ENCODE measurements at places on chromosomes 11 and 22. TPM values are rescaled to one million over a fixed set of nuclear protein-coding genes. Genes with fewer than 3 reads are reported as not detected.

- H3K4me3 ChIP-seq = no peak overlapping the region
- H3K27me3 ChIP-seq = peaks cover 9% of the 10 kb centered on the region
- DNase-seq = no peak
- H3K36me3 ChIP-seq = no peaks in the 10 kb centered on the region
Measured at GRCh38 chr11:58127350-58127749, 2.0 kb upstream of the OR9I1 start.

KIRREL3 gene
- not detected for total RNA-seq

- no peaks in the 10 kb centered on the region for H3K36me3 ChIP-seq
- no peaks in the 10 kb centered on the region for H3K27me3 ChIP-seq
- no peak for DNase-seq
- H3K27ac ChIP-seq = no peak overlapping the region
Measured at GRCh38 chr22:20864186-20864908, 5.5 kb downstream of the SNAP29 start.

DNA sequence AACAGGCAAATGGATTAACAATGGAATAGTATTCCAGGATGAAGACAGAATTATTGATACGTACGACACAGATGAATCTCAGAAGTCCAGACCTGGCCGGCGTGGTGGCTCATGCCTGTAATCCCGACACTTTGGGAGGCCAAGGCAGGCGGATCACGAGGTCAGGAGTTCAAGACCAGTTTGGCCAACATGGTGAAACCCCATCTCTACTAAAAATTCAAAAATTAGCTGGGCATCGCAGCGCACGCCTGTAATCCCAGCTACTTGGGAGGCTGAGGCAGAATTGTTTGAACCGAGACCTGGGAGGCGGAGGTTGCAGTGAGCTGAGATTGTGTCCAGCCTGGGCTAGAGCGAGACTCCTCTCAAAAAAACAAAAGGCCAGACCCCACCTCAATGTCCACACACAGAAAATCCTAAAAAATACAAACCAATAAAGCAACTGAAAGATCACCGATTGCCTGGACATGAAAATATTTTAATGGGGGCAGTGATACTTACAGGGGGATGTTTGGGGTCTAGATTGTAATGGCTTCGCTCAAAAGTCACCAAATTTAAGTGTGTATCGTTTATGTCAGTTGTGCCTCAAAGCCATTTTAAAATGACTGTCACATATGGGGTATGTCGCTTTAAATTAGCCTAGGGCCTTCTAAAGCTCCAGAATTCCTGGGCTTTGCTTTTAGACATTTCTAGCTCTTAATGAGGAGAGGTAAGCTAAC lies 3.8 kb downstream of the RPS25 start:
- peaks cover 50% of the 10 kb centered on the region for H3K36me3 ChIP-seq
- no peak for DNase-seq
- no peaks in the 10 kb centered on the region for H3K27me3 ChIP-seq

C22orf15 gene
- total RNA-seq = not detected

OOSP4A gene
- total RNA-seq = not detected

TMEM191B gene
- total RNA-seq = 14.8 TPM

DNA sequence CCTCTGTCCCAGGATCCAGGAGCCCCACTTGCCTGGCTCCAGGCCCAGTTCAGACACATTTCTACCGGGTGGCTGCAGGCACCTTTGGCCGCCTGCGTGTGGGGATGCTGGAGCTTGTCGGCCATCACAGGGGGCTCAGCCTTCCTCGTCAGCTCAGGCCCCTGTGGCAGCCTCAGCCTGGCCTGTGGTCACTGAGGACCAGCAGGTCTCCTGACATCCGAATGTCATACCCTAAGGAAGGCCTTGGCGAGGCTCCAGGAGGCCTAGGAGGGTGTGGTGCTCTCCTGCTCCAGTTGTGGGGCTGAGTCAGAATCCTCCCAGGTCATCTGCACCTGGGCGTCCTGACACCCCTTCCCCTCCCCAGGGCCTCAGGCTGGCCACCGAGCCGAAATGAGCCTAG lies 14.9 kb upstream of the SOX10 start:
- peak overlapping the region; percentile 67 for H3K27ac ChIP-seq
- H3K36me3 ChIP-seq = no peaks in the 10 kb centered on the region
- H3K4me3 ChIP-seq = peak overlapping the region; percentile 30
- peak; percentile 60 for DNase-seq
- peaks cover 14% of the 10 kb centered on the region for H3K4me1 ChIP-seq

GRCh38 chr11:1050581-1051355 lies 14.2 kb upstream of the MUC6 start:
- no peaks in the 10 kb centered on the region for H3K36me3 ChIP-seq
- no peak overlapping the region for H3K4me3 ChIP-seq
- peaks cover 40% of the 10 kb centered on the region for H3K4me1 ChIP-seq
- H3K27me3 ChIP-seq = no peaks in the 10 kb centered on the region
- peak; percentile 87 for DNase-seq
- peak overlapping the region; percentile 99 for H3K27ac ChIP-seq

DNA sequence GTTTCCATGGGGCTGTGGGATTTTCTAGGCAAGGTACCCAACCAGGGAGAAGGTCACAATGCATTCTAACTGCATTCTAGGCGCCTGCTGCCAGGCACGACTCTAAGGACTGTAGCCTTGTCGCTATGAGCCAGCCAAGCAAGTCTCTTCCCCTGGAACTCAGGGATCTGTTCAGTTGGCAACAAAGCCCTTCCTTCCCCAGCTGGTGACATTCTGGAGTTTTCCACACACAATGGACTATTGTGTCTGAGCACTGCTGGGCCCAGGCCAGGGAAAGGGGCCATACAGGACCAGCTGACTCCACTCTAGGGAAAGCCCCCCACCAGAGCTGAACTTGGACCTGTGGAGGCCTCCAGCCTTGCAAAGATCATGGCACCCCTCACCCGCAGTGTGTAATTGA lies 116.8 kb downstream of the RRAS2 start:
- H3K4me1 ChIP-seq = no peaks in the 10 kb centered on the region
- peaks cover 45% of the 10 kb centered on the region for H3K27me3 ChIP-seq
- no peak overlapping the region for H3K27ac ChIP-seq
- H3K4me3 ChIP-seq = no peak overlapping the region
- DNase-seq = no peak

- H3K4me1 ChIP-seq = no peaks in the 10 kb centered on the region
- H3K4me3 ChIP-seq = peak overlapping the region; percentile 58
- no peak overlapping the region for H3K27ac ChIP-seq
- peaks cover 27% of the 10 kb centered on the region for H3K27me3 ChIP-seq
Measured at GRCh38 chr11:9090488-9091043, 833 bp downstream of the SCUBE2 start.

OR8D1 gene
- not detected for total RNA-seq

GRCh38 chr11:88421530-88421929 lies 84.0 kb upstream of the CTSC start:
- H3K36me3 ChIP-seq = no peaks in the 10 kb centered on the region
- H3K4me3 ChIP-seq = no peak overlapping the region
- H3K4me1 ChIP-seq = peaks cover 49% of the 10 kb centered on the region
- peak overlapping the region; percentile 73 for H3K27ac ChIP-seq
- no peaks in the 10 kb centered on the region for H3K27me3 ChIP-seq

NLRP14 gene
- total RNA-seq = not detected

GALNT18 gene
- total RNA-seq = 34.5 TPM

GRCh38 chr11:57179681-57180080 lies 2.1 kb upstream of the LRRC55 start:
- DNase-seq = no peak
- no peaks in the 10 kb centered on the region for H3K4me1 ChIP-seq
- peaks cover 45% of the 10 kb centered on the region for H3K27me3 ChIP-seq
- H3K36me3 ChIP-seq = no peaks in the 10 kb centered on the region

RPS19BP1 gene
- 320 TPM for total RNA-seq

GRCh38 chr11:103798446-103798845 lies 238.0 kb upstream of the DDI1 start:
- no peaks in the 10 kb centered on the region for H3K4me1 ChIP-seq
- no peak overlapping the region for H3K4me3 ChIP-seq
- no peaks in the 10 kb centered on the region for H3K27me3 ChIP-seq
- DNase-seq = no peak
- no peaks in the 10 kb centered on the region for H3K36me3 ChIP-seq

SHANK3 gene
- total RNA-seq = 6.8 TPM

DNA sequence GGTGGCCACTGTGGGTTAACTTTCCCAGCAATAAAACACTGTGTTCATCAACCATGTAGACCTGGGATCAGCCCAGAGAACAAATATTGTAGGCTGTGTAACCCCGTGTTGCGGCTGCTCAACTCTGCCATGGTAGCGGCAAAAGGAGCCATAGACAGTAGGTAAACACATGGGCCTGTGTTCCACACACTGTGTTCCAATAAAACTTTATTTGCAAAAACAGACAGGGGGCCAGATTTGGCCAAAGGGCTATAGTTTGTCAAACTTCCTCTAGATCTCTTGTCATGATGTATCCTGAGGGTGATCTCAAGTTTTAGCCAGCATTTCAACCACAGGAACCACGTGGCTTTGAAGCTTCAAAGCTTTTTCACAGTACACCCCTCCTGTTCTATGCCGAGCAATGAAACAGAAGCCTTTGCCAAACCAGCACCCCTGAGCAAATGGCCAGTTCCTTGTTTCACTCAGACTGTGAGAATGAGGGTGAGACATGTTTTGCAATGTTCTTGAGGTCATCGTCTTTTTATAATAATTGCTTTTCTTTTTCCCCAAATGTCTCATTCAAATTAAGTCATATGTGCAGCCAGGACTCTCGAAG lies 49.9 kb upstream of the FADD start:
- no peak for DNase-seq
- no peak overlapping the region for H3K27ac ChIP-seq
- no peak overlapping the region for H3K4me3 ChIP-seq
- no peaks in the 10 kb centered on the region for H3K27me3 ChIP-seq
- peaks cover 2% of the 10 kb centered on the region for H3K4me1 ChIP-seq

DNA sequence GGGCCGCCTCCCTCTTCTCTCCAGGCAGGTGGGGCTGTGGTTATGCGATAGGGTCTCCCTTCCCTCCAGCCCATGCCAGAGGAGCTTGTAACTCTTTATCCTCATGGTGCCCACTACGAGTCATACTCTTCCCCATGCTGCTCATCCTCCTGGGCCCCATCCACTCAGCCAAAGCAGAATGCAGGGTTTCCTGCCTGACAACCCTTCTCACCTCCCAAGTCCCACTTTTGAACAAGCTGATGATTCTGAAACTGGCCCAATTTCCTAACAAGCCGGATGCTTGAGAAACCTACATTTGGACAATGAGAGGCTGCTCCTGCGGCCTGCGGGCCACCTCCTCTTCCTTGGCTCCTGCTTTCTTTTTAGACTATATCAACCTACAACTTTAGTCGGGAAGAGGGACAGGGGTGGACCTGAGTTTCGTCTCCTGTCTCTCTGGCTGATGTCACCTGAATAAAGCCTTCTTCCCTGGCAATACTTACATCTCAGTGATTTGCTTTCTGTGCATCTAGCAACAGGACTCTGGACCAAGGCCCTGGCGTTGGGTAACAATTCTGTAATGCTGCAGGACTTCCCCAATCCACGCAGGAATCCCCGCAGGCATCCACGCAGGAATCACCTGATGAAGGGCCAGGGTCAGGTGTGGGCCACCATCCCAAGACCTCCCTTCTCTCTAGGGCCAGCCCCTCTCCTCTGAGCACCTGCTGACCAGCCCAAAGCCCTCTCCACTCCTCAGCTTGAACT lies 1.5 kb upstream of the NDUFS8 start:
- H3K4me3 ChIP-seq = peak overlapping the region; percentile 91
- DNase-seq = peak; percentile 73

DNA sequence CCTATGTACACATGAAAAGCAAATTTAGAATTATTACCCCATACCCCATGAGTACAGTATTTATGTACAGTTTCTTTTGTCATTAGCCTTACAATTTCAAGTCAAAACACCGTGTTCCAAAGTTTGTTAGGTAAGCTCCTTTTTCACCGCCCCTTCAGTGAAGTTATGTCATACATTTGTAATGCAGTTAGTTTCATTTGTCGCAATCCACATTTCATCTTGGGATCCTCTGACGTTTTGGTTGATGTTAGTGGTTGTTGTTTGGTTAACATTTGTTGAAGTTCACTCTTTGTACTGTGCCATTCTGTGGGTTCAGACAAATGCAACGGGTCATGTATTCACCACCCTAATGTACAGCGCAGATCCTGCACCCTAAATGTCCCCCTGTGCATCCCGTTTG lies 45.2 kb downstream of the ARHGEF12 start:
- H3K27ac ChIP-seq = no peak overlapping the region
- H3K36me3 ChIP-seq = no peaks in the 10 kb centered on the region
- peaks cover 13% of the 10 kb centered on the region for H3K4me1 ChIP-seq
- no peak overlapping the region for H3K4me3 ChIP-seq
- H3K27me3 ChIP-seq = no peaks in the 10 kb centered on the region

NRXN2 gene
- total RNA-seq = not detected

KCNJ5 gene
- total RNA-seq = not detected

RNF141 gene
- total RNA-seq = 13.8 TPM

TRMT2A gene
- 58.9 TPM for total RNA-seq

DNA sequence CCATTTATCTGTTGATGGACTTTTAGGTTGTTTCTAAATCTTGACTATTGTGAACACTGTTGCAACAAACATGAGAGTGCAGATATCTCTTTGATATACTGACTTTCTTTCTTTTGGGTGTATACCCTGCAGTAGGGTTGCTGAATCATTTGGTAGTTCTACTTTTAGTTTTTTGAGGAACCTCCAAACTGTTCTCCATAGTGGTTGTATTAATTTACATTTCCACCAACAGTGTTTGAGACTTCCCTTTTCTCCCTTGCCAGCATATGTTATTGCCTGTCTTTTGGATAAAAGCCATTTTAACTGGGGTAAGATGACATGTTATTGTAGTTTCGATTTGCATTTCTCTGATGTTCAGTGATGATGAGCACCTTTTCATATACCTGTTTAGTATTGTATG lies 330.0 kb downstream of the DDX10 start:
- H3K36me3 ChIP-seq = no peaks in the 10 kb centered on the region
- H3K4me1 ChIP-seq = no peaks in the 10 kb centered on the region
- H3K27me3 ChIP-seq = no peaks in the 10 kb centered on the region
- H3K4me3 ChIP-seq = no peak overlapping the region

DNA sequence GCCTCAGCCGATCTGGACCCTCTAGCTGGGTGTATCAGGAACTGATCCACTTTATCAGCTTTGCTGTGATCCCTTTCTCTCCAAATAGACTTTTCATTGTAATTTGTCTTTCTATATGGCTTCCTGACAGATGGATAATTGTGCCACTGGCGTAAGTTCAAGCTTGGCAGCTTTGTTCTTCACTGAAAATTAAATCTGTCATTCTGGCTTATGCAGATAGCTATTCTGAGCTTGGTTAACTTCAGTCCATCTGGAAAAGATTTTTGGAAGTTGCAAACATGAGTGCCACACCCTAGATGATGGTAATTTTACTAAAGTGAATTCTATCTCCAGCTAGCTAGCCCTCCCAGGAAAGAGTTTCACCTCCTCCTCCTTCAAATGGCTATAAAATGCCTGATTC lies 8.1 kb downstream of the OR5A2 start:
- H3K27me3 ChIP-seq = peaks cover 62% of the 10 kb centered on the region
- H3K36me3 ChIP-seq = no peaks in the 10 kb centered on the region
- DNase-seq = no peak
- H3K4me1 ChIP-seq = no peaks in the 10 kb centered on the region
- H3K27ac ChIP-seq = no peak overlapping the region
- H3K4me3 ChIP-seq = no peak overlapping the region

GRCh38 chr11:126346586-126346940 lies 8.9 kb upstream of the ST3GAL4 start:
- no peak overlapping the region for H3K4me3 ChIP-seq
- H3K27ac ChIP-seq = peak overlapping the region; percentile 45
- H3K36me3 ChIP-seq = peaks cover 16% of the 10 kb centered on the region
- no peaks in the 10 kb centered on the region for H3K27me3 ChIP-seq
- H3K4me1 ChIP-seq = peaks cover 24% of the 10 kb centered on the region

CRYAB gene
- not detected for total RNA-seq

All from PC-3 (cell line).